ENCODE measurements at places on chromosomes 3 and 15.

GRCh38 chr15:66101715-66102395, 151.7 kb downstream of the MEGF11 start:
- no peak for DNase-seq

DNA sequence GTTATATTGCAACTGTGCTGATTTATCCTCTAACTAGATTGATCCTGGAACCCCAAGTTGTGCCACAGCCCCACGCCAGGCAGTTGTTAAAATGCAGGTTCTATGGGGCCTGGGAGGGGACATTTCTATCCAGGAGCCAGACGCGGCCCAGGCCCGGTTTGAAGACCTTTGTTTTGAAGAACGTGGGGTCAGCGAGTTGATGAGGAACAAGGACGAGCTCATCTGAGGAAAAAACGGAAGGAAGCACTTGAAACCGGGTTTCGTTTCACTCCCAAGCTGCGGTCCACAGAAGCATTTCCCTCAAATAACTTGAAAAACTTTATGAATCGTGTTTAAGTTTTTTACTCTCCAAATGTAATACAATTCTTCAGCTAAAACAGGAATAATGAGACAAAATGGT, 76.4 kb downstream of the CHSY1 start:
- no peak for DNase-seq

DNA sequence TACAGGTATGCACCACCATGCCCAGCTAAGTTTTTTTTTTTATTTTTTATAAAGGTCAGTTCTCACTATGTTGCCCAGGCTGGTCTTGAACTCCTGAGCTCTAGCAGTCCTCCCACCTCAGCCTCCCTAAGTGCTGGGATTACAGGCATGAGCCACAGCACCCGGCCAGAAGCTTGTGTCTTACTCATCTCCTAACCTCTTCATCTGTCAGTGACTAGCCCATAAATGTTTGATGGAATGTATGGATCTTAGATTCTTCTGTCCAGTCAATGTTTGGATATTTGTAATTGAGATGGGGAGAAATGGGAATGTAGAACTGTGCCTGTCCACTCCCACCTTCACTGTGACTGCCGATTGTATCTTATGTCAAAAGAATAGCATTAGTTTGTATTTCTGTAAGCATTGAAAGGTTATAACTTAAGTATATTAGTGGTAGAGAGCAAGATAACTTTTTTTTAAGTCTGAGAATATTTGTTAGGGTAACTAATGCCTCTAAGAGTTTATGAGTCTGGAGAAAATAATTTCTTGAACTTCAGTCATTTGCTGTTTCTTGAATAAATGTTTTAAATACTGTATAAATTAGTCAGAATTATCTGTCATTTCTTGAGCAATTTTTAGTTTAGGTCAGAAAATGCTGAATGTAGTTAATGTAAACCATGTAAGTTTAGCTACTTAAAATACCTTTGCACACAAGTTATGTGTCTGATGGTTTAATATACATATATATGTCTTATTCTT, 215.3 kb upstream of the CGNL1 start:
- DNase-seq, result no peak

- no peak for DNase-seq
Measured at GRCh38 chr15:101499863-101500713, 10.6 kb upstream of the PCSK6 start.

GRCh38 chr3:130755666-130756065, 9.0 kb upstream of the PIK3R4 start:
- no peak for DNase-seq

GRCh38 chr3:151227266-151227806, 24.3 kb upstream of the GPR171 start:
- no peak for DNase-seq

DNA sequence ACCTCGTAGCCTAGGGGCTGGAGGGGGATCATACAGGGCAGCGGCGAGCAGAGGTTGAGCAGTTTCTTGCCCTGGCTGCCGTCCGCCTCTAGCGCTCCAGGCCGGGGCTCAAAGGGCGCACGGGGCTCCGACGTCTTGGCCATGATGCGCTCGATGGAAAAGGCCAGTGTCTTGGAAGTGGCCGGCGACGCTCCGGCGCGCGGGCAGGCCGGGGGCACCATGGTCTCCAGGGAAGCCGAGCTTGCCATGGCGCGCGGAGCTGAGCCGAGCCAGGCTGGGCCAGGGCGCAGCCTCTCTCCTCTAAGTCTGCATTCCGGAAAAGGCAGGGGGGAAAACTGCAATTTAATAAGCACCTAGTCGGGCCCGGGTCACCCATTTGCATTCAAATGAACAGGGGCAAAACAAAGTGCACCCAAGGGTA, 719 bp downstream of the FEZF2 start:
- DNase-seq, result peak; percentile 57

DNA sequence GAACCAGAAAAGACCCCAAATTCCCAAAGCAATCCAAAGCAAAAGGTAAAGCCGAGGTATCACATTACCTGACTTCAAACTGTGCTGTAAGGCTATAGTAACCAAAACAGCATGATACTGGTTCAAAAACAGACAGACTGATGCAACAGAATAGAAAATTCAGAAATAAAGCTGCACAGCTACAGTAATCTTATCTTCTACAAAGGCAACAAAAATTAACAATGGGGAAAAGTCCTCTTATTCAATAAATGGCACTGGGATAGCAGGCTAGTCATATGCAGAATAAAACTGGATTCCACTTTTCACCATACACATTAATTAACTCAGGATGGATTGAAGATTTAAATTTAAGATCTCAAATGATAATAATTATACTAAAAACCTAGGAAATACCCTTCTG, 392.6 kb upstream of the CBLB start:
- no peak for DNase-seq

DNA sequence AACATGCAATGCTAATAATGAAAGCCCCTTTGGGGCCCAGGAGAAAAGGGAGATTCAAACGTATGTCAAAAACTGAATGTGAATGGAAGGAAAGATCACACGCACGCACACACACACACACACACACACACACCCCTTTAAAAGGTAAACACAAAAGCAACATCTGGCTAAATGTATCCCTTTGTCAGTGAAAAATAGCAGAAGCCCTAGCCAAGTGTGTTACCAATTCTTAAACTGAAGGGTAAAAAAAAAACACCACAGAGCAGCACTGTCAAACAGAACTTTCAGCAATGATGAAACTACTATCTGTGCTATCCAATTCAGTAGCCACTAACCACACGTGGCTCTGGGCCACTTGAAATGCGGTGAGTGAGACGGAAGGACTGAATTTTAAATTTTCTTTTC, 4.9 kb downstream of the RFTN1 start:
- no peak for DNase-seq

- no peak for DNase-seq
Measured at GRCh38 chr3:44892689-44893088, 18.3 kb downstream of the TGM4 start.

DNA sequence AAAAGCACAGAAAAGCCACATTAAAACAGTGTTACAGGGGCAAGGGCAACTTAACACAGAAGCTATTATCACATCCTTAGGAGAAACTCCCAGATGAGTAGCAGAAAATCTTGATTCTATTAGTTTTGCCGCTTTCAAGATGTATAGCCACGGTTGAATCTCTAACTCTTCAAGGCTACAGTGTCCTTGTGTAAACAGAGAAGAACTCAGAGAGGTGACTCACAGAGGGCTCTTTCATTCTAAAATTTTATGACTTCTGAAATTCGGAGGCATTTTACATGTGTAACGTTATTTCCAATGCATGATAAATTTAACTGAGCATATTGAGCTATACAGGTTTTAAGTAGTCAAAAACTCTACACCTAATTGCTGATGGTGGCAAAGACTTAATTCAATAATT, 846.6 kb downstream of the GBE1 start:
- no peak for DNase-seq

- DNase-seq, result no peak
Measured at GRCh38 chr3:150248116-150248887, 159.8 kb upstream of the TSC22D2 start.

DNA sequence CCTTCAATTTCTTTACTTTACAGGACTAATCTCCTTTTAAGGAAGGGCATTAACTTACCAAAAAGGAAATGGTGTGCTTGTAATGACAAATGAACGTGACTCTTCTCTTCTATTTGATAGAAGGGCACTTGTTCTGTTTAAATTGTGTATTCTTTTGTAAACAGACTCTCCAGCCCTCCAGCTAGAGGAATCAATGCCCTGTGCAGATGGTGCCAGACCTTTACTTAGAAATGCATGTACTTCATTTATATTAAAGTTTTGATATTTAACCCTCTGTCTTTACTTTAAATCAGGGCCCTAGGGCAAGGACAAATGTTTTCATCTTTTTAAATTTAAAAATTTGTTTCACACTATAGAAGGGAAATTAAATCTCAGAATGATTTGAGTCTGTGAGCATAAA, 355.1 kb downstream of the GBE1 start:
- no peak for DNase-seq

GRCh38 chr15:72229076-72229946, 1.7 kb downstream of the PKM start:
- DNase-seq, result no peak

DNA sequence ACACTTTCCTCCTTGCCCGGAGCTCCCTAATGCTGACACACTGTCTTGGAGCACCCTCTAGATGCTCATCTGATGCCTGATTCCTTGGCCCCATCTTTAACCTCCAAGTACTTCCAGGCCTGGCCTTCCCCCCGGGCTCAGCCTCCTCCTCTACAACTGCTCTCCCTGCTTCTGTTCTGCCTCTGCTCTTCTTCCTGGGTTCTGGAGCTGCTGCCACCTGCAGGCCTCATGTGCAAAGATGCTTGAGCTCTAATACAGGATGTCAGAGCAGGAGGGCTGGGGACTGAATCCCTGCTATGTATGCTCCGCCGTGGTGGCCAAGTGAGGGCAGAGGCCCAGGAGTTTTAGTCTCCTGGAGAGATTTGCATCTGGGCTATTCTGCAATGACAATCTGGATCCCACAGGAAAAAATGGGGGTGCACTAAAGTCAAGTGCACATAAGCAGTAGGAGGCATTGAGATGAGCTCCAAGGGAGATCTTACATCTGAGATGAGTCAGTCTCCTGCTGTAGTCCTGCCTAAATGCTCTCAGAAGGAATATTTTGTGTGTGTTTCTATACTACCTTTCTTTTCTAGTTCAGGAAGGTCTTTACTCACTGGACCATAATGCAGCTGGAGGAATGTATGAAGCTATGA, 296.3 kb downstream of the UACA start:
- no peak for DNase-seq

GRCh38 chr3:134368751-134369105, 5.5 kb downstream of the AMOTL2 start:
- no peak for DNase-seq

DNA sequence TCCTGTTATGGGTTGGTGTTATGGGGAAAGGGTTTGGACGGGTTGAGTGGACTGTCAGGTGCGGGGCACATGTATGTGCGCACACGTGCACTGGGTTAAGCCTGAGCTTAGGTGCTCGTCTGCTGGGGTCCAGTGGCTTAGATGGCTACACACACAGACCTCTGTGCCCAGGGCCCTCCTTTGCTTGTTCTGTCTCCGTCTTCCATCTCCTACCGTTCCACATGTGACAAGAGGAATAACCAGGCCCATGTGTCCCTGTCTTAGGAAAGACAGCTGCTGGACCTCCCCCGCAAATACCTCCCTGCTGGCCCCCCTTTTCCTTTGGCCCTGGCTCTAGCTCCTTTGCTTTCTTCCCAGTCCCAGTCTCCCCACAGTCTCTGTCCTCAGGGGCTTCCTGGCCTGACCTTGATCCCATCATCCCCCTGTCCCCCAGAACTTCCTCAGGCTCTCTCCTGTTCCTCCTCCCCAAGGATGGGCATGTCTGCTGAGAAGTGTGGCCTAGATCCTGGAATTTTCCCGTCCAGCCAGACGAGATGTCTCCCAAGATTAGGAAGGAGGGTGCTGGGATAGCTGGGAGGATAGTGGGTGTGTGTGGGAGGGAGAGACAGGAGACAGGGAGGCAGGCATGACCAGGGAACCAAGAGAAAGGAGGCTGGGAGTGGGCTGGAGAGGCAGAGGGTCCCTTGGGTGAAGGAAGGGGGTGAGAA, 797 bp upstream of the THPO start:
- DNase-seq, result no peak

GRCh38 chr15:69505956-69506556, 53.4 kb downstream of the RPLP1 start:
- DNase-seq, result no peak

DNA sequence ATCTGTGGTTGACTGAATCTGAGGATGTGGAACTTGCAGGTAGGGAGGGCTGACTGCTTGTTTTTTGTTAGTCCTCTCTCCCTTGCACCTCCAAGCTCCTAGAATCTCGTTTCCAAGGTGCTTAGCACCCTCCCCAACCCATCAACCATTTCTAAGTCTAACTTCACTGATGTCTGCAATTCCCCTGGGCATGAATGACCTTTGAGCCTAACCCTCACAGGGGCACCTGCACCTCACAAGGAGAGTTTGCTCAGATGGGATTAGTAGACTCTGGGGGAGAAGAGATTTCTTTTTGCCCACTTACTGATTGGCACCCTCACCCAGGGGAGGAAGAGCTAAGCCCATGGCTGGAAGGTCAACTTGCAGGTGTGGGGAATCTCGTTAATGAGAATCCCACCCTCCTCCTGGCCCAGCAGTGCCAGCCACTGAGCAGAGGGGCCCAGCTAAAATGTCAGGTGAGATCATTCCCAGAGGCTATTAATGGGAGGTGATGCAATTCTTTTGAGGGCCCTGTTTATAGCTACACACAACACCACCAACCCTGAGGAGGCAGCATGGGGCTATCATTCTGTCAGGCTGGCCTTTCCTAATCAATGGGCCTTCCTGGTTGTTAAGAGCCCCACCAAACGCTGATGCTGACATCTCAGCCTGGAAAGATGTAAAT, 81.6 kb upstream of the HERC1 start:
- DNase-seq, result no peak

GRCh38 chr3:52385157-52385556, 59.7 kb downstream of the SEMA3G start:
- no peak for DNase-seq

DNA sequence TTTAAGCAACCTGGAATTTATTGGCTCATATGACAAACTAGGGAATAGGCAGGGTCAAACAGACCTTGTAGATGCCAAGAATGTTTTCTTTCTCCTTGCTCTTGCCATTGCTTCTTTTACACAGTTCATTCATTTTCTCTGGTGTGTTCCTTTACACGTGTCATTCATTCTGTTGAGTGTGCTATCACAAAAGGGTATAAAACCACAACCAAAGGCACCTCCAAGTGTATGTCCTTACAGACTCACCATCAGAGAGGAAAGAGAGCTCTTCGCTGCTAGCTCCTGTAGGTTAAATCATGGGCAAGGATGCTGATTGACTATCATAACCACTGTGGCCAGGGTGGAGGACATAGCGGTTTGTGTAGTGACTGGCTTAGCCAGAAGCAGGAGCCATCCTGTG, 19.2 kb upstream of the FRMD4B start:
- DNase-seq, result no peak

DNA sequence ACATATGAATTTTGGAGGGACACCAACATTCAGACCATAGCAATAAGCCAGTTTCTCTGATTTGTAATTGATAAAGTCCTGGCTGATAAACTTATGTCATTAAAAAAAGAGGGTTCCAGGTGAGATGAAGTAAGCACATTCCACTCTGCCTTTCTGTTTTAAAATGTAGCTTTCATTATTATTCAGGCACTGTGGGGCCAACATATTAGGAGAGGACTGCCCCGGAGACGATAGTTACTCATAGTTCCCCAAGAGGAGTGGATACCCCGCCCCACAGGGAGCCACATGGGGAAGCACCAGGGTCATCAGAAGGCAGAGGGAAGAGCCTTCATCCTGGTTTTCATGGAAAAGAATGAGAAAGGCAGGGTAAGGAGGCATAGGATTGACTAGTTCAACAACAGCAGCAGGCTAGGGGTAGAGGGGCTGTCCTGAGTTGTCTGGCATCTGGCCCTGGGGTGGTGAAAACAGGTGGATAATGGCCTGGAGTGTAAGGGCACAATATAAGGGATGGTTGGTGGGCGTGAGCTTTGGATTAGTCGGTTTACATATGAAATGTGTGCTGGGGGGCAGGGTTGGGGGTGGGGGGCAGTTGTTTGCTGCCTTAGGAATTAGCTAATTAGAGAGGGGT, 78.7 kb upstream of the PROK2 start:
- DNase-seq, result no peak
